ENCODE measurements at places on chromosomes 1 and 21.

DNA sequence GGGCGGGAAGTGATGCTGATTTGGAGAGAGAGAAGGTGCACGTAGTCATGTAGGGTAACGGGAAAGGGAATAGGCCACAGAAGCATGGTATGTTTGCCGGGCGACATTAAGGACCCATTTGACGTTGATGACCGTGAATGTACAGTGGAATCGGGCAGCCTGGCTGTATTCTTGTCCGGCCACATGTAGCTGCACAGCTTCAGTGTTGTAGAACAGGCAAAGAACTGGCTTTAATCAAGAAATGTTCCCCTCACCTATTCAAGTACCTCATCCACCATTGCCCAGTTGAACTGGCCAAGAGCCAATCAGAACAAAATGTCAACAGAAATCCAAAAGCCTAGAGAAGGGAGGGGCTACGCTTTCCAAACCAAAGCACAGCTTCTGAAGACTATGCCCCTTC is 104.8 kb downstream of the DHRS3 start:
- no peak for DNase-seq

- no peak for DNase-seq
These were observed 13.4 kb downstream of the BCAN start for GRCh38 chr1:156655151-156655903.

DNA sequence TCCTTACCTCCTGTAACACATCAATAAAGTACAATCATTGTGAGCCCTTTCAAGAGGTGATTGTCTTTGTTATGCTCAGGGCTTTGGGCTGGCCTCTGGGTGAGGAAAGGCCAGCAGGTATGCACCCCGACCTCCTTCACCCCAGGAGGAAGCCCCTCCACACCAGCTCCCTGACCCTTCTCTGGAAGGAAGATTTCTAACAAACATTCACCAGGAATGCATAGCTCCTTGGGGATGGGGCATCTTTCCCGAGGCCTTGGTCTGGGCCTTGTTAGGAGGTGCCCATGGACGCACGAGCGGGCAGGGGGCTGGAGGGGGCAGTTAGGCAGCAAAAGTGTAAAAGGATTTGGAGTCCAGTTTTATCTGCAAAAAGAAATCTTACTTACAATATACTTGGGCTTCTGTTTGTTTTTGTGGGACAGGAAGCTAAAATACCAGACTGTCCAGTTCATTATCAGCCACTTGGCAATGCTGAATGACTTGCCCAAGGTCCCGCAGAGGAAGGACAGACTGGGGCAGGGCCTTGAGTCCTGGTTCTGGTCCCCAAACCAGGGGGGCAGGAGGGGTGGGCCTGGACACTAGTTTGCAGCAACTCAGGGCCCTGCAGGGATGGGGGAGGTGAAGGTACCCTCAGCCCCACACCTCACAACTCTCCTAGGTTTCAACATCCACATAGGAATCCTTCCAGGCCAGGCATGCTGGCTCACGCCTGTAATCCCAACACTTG is 10.1 kb downstream of the ZC3H12A start:
- DNase-seq: no peak

- no peak for DNase-seq
These were observed 16.8 kb upstream of the ITLN1 start for GRCh38 chr1:160901768-160902167.

DNA sequence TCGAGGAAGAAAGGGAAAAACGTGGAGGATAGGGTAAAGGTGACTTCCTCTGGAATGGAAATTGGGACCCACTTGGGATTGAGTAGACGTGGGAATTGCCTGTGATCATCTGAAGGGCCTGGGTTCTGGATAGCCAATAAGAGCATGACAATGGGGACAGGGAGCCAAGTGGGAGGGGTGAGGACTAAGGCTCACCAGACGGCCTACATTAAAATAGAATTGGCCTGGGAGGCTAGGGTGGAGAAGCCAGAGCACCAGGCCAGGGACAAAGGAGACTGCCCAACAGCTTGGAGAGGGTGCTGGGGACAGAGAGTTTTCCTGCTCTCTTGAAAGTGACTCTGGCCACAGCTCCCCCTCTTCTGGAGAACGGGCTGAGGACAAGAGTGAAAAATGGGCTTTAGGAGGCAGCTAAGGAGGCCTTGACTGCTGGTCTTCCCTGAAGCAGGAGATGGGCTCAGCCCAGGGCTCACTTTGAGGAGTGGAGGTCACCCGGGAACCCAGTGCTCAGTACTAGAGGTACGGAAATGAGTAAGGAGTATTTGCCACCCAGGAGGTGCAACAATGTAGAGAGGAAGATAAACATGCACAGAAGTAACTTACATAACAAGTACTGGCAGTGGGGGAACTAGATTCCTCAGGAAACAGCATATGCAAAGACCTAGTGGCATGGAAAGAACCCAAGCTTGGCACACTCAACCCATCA is 18.8 kb downstream of the INKA2 start:
- DNase-seq: no peak

DNA sequence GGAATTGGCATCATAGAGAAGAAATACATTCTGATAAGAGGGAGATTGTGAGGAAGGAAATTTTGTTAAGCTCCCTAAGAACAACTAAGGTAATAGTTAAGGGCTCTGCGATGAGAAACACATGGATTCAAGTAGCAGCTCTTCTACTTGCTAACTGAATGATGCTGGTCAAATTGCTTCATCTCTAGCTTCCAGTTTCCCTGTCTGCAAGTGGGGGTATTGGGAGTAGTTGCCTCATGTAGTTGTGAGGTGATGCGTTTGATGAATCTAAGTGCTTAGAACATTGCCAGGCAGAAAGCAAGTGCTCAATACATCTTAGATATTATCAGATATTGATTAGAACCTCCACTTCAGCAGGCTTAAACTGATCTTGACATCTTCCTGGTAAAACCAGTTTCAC is 84.8 kb downstream of the CD58 start:
- no peak for DNase-seq
